ENCODE measurements at places on chromosomes 5 and 9. TPM values are rescaled to one million over a fixed set of nuclear protein-coding genes. Genes with fewer than 3 reads are reported as not detected.

Gene NRG2
- 0.06 TPM for total RNA-seq

Gene MSX2
- 7.0 TPM for total RNA-seq

Gene S1PR3
- total RNA-seq, result not detected

Gene GRIN1
- 0.49 TPM for total RNA-seq

Gene SPIN1
- total RNA-seq, result 82.5 TPM

Gene PCDH1
- 0.08 TPM for total RNA-seq

Gene MEIKIN
- total RNA-seq, result not detected

Gene UGT3A2
- total RNA-seq, result not detected

Gene C1QTNF3
- 16.9 TPM for total RNA-seq

Gene IFNA13
- total RNA-seq, result not detected

DNA sequence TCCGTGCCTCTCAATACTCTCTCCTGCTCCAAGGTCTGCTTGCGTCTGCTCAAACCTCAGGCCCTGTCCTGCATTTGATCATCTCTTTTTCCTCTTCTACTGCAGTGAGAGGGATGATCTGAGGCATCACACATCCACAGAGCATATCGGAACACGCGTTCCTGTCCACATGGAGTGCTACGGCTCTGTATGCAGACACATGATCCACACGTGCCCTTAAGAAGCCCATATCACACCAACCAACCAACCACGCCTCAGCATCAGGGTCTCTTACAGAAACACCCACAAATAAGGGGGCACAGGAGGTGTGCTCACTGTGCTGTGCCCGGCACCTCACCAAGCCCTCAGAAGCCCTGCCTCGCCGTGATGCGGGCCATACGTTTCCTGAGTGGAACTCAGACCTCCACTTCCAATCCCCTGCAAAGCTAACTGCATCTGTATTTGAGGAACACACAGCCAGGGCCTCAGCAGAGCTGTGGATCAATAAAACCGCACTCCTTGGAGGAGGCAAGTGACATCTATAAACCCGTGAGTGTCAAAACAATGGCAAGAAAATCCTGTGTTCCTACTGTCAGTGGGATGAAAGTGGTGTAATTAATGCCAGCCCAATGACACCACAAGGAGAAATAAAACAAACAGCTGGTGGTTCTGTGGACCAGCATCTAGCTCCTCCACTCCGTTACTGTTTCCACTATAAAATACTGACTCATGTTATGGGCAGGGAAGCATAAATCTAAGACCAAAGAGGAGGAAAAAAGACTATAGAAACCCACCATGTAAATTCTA is 40.4 kb downstream of the AK8 start:
- no peaks in the 10 kb centered on the region for H3K4me1 ChIP-seq
- H3K4me3 ChIP-seq, result no peak overlapping the region
- no peaks in the 10 kb centered on the region for H3K36me3 ChIP-seq
- H3K27ac ChIP-seq, result no peak overlapping the region
- H3K27me3 ChIP-seq, result peaks cover 28% of the 10 kb centered on the region

GRCh38 chr9:117795271-117795670 is 91.1 kb downstream of the TLR4 start:
- H3K4me1 ChIP-seq, result no peaks in the 10 kb centered on the region
- no peak for DNase-seq
- no peak overlapping the region for H3K4me3 ChIP-seq
- no peak overlapping the region for H3K27ac ChIP-seq
- H3K27me3 ChIP-seq, result no peaks in the 10 kb centered on the region

- peaks cover 16% of the 10 kb centered on the region for H3K4me1 ChIP-seq
- H3K27me3 ChIP-seq, result no peaks in the 10 kb centered on the region
- H3K36me3 ChIP-seq, result no peaks in the 10 kb centered on the region
- no peak overlapping the region for H3K4me3 ChIP-seq
Observed at GRCh38 chr9:98031169-98031568, 25.4 kb upstream of the NANS start.

DNA sequence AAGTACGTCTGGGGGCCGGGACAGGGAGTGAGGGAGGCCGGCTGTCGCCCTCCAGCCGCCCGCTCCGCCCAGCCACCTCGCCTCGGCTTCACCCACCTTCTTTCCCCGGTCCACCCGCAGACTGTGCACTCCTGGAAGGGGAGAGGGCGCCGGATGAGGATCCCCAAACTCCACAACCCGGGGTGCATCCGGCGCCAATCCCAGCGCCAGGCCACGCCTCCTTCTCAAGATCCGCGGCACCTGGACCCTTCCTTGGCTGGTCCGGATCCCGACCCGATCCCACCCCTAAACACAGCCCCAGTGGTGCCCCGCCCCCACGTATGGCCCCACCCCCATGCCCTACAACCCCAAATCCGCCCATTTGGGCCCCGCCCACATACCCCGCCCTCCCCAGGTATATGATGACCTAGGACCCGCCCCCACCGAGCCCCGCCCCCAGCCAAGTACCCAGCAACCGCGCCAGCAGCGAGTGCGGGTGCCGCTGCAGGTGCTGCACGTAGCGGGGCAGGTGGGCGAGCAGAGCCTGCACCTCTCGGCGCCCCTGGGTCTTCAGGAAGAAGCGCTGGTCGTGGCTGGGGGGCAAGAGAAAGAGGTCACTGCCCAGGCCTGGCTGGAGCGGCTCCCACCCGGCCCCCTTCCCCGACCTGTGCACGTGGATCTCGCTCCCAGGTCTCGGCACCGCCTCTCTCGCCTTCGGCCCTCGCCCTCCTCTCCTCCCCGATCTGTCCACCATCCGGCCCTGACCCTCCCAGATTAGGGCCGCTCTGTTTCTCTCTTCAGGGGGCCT is 3.2 kb downstream of the PIP5KL1 start:
- no peak overlapping the region for H3K4me3 ChIP-seq
- no peak overlapping the region for H3K27ac ChIP-seq
- H3K27me3 ChIP-seq, result peaks cover 31% of the 10 kb centered on the region
- H3K4me1 ChIP-seq, result peaks cover 14% of the 10 kb centered on the region

- H3K27me3 ChIP-seq, result no peaks in the 10 kb centered on the region
- no peak overlapping the region for H3K4me3 ChIP-seq
- no peaks in the 10 kb centered on the region for H3K36me3 ChIP-seq
- H3K4me1 ChIP-seq, result peaks cover 30% of the 10 kb centered on the region
- DNase-seq, result peak; percentile 62
Observed at GRCh38 chr5:53438486-53439472, 41.6 kb upstream of the FST start.

DNA sequence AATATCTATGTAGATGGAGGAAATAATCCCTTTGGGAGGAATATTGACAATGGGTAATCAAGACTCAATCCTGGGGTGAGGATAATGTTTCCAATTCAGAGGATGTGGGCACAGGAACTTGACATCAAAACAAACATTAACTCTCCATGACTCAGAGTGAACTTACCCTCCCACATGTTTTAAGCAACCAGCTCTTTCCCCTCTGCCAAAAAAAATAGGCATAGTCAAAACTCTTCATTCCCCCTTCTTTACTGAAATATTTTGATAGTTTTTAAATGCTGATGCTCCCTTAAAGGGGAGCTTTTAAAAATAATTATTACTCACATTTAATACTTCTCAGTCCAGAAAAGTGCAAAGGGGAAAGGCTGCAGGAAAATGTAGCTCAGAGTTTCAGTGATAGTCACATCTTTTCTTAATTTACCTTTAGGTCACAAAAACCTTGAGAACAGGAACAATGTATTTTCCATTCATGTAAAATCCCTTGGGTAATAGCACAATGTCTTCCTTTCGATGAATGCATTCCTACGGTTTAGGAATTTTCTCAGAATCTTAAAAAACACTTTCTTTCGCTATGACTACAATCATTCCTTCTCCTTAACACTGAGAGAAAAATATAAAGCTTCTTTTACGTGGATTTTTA is 298.4 kb upstream of the GRAMD2B start:
- H3K27ac ChIP-seq, result peak overlapping the region; percentile 62
- peaks cover 55% of the 10 kb centered on the region for H3K4me1 ChIP-seq

DNA sequence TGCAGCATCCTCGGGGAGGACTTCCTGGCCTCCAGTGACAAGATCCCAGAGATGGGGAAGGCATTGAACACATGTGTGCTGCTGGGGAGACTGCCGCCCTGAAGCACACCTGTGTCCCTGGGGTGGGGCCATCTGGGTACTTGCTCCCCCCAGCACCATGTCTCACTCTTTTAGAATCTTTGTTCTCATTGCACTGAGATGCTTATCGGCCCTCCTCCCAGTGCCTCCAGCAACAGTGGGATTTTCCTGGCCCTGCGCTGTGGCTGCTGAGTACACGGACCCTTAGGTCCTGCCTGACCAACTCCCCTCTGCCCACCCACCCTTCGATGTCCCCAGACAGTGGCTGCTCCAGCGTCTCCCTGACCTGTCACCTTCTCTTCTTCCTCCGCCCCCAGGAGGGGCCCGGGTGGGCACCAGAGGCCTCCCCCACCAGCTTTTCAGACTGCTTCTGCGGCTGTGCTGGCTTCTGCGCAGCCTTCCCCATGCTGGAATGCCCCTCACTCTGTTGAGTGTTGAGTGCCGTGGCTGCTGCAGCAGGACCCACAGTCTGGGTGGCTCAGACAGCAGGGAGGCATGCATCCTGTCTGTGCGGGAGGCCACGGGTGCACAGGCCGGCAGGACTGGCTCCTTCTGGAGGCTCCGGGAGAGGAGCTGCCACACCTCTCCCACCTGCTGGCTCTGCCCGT is 145.9 kb upstream of the IRX2 start:
- H3K27me3 ChIP-seq, result no peaks in the 10 kb centered on the region
- no peaks in the 10 kb centered on the region for H3K4me1 ChIP-seq
- H3K36me3 ChIP-seq, result no peaks in the 10 kb centered on the region
- no peak for DNase-seq

DNA sequence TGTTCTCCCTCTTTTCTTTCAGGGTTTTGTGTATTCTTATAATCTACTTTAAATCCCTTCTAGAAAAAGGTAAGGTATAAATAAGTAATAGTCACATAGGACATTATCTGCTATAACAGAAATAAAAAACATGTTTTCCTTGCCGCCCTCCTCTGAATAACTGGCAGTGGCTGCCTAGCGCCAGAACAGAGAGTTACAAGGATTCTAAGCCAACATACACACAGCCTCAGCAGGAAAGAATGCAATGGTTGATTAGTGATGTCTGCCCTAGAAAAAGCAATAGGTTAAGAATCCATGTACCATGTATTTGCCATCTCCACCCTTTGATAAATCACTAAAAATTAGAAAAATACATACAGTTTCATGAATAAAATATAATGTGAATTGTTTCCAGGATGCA is 4.9 kb downstream of the MED27 start:
- H3K27ac ChIP-seq, result no peak overlapping the region
- H3K36me3 ChIP-seq, result peaks cover 44% of the 10 kb centered on the region
- H3K4me1 ChIP-seq, result peaks cover 16% of the 10 kb centered on the region
- no peak for DNase-seq
- H3K4me3 ChIP-seq, result no peak overlapping the region

DNA sequence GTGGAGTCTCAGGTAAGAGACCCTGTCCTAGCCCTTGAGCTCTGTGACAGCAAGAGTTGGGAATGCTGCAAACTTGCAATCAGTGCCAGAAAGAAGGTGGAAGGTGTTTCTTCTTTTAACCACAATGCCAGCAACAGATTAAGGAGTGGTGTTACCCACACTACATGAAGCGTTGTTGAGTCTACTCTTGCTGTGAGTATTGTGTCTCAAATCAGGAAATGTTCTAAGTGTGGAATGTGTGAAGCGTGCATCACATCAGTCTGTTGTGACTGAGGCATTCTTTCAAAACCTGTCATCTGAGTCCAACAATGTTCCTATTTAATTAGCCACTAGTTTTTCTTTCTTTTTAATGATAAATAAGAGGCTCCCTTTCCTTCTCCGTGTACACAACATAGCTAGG is 2.9 kb upstream of the LURAP1L start:
- no peak overlapping the region for H3K4me3 ChIP-seq
- no peak for DNase-seq
- no peaks in the 10 kb centered on the region for H3K4me1 ChIP-seq
- H3K36me3 ChIP-seq, result no peaks in the 10 kb centered on the region
- H3K27me3 ChIP-seq, result no peaks in the 10 kb centered on the region

- H3K36me3 ChIP-seq, result no peaks in the 10 kb centered on the region
- no peak overlapping the region for H3K4me3 ChIP-seq
- no peak for DNase-seq
- no peaks in the 10 kb centered on the region for H3K27me3 ChIP-seq
- no peak overlapping the region for H3K27ac ChIP-seq
Observed at GRCh38 chr5:117189784-117190183, 615.2 kb upstream of the SEMA6A start.

DNA sequence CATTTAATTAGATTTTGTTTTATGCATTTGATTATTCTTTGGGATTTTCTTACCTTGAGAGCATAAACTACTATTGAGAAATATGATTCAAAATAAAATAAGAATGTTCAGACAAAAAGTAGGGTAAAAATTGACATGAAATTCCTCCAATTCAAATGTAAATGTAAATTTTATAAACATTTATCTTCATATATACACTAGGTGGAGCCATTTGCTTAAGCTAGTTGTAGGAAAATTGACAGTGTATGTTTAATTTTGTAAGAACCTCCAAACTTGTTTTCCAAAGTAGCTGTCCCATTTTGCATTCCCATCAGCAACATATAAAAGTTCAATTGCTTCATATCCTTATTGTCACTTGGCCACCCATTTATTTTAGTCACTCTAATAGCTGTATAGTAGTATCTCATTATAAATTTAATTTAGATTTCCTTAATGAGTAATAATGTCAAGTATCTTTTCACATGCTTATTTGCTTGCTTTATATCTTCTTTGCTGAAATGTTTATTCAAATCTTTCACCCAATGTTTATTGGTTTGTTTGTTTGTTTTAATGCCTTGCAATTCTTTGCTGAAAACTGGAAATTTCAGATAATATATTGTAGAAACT is 37.6 kb upstream of the SLCO6A1 start:
- no peaks in the 10 kb centered on the region for H3K27me3 ChIP-seq
- H3K27ac ChIP-seq, result no peak overlapping the region
- no peak overlapping the region for H3K4me3 ChIP-seq

DNA sequence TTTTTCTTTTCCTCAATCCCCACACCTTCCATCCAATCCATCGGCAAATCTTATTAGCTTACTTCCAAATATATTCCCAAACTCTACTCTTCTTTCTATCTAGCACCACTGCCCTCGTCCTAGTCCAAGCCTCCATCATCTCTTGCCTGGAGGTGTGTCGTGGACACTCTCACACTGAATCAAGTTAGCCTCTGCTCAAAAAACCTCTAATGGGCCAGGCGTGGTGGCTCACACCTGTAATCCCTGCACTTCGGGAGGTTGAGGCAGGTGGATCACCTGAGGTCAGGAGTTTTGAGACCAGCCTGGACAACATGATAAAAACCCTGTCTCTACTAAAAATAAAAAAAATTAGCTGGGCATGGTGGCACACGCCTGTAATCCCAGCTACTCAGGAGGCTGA is 46.2 kb downstream of the PFDN1 start:
- peaks cover 7% of the 10 kb centered on the region for H3K36me3 ChIP-seq
- no peak for DNase-seq
- peaks cover 44% of the 10 kb centered on the region for H3K4me1 ChIP-seq
- H3K4me3 ChIP-seq, result no peak overlapping the region
- H3K27me3 ChIP-seq, result no peaks in the 10 kb centered on the region

- no peak overlapping the region for H3K4me3 ChIP-seq
- H3K27me3 ChIP-seq, result no peaks in the 10 kb centered on the region
- DNase-seq, result no peak
- H3K27ac ChIP-seq, result no peak overlapping the region
Observed at GRCh38 chr5:148760945-148761638, 65.3 kb upstream of the ADRB2 start.

- no peak overlapping the region for H3K27ac ChIP-seq
- H3K4me3 ChIP-seq, result no peak overlapping the region
- H3K27me3 ChIP-seq, result no peaks in the 10 kb centered on the region
- DNase-seq, result no peak
- H3K4me1 ChIP-seq, result peaks cover 14% of the 10 kb centered on the region
- H3K36me3 ChIP-seq, result no peaks in the 10 kb centered on the region
Observed at GRCh38 chr5:158616707-158617106, 483.0 kb downstream of the EBF1 start.

- no peak overlapping the region for H3K4me3 ChIP-seq
- DNase-seq, result no peak
- peaks cover 18% of the 10 kb centered on the region for H3K4me1 ChIP-seq
Observed at GRCh38 chr5:1554410-1554967, 30.7 kb upstream of the LPCAT1 start.
